ENCODE measurements at places on chromosomes 5 and 9.

DNA sequence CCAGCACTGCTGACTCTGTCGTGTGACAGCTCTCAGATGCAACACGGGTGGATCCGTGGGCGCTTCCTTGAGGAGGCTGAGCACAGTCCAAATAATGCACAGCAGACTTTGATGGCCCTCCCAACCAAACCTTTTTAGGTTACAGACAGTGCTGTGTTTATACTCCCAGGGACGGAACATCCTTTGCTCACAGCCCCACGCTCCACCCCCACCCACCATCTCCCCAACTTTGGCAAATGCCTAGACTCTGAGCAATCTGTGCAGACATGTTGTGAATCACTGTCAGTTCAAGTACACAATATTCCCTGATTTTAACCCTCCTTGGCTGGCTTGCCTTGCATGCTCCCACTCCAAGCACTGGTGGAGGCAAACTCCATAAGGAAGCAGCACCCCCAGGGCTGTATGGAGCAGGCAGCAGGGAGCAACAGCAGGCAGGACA lies 324.6 kb downstream of the MLLT3 start:
- no peak for DNase-seq

GRCh38 chr5:122937914-122938313 lies 92.5 kb downstream of the SNX24 start:
- DNase-seq = no peak

GRCh38 chr5:74608736-74609601 lies 31.6 kb downstream of the ENC1 start:
- DNase-seq = no peak

DNA sequence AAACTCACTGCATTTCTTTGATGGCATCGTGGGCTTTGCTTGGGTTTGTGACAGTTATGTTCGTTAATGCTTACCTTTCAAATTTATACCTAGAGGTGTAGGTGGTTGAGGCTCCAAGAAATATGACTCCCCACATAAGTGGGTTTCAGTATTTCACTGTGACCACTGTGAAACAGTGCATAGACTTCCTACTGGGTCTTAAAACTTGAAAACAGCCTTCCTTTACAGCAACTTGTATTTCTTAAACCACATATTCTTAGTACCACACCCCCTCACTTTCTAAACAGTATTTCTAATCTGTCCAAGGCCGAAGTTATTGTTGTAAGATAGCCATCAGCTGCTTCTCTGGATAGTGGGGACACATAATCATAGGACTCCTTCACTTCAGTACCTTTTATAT lies 48.3 kb downstream of the TMEFF1 start:
- DNase-seq = no peak

GRCh38 chr5:6655432-6655831 lies 22.2 kb downstream of the SRD5A1 start:
- no peak for DNase-seq

DNA sequence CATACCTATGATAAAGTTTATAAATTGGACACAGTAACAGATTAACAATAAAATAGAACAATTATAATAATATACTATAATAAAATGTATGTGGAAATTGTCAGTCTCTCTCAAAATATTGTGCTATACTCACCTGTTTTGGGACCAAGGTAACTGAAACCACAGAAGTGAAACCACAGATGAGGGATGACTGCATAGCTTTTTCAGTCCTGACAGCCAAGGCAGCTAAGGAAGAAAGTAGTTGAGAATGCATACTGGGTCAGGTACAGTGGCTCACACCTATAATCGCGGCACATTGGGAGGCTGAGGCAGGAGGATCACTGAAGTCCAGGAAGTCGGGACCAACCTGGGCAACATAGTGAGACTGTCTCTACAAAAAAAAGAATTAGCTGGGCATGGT lies 8.9 kb downstream of the SRP19 start:
- DNase-seq = no peak

- no peak for DNase-seq
These were observed 375.1 kb downstream of the SPATA31D1 start for GRCh38 chr9:82363682-82364081.

GRCh38 chr9:112555844-112556482 lies 69.3 kb downstream of the KIAA1958 start:
- no peak for DNase-seq

DNA sequence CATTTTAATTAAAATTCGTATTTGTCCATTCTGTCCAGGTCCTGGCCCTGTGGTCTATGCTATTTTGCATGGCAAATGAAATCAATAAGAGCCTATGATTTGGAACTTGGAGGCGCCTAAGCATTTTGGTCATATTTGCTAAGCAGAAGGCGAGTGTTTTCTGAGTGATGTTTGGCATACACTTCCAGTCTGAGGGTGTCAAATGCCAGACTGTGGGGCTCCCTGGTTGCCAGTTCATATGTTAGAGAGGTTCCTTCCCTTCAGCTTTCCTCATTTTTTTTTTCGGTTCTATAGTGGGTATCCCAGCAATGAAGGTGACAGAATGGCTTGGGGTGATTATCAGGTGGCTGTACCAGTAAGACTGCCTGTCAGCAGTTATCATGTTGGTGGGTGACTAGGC lies 1007.8 kb upstream of the WWC1 start:
- DNase-seq = no peak

DNA sequence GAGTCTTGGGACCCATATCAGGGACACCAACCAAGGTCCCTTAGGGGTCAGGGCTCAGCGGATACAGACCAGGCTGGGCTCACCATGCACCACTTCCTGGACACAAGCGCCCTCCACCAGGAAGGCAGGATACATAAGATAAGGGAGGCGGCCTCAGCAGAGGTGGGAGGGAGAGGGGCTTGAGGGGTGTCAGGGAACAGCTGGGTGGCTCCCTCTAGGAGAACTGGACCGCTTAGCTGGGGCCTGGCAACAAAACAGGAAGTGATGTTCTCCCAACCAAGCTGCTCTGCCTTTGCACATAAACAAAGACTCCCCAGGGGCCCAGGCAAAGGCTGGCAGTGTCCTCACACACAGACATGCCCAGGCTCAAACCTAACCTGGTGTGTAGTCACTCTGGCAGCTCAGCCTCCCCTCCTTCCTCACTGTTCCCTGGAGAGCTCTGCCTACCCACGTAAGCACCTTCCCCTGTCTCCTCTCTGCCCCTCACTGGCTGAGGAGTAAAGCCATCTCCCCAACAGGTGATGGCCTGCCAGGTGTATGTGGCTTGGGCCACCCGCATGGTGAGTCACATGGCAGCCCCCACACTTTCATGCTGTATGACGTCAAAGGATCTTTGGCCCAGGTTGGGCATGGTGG lies 5.8 kb upstream of the BICD2 start:
- no peak for DNase-seq

- DNase-seq = no peak
These were observed 24.2 kb downstream of the KCNIP1 start for GRCh38 chr5:170527991-170528390.

GRCh38 chr5:43097701-43098449 lies 22.8 kb upstream of the ZNF131 start:
- no peak for DNase-seq

All from stimulated activated CD4-positive, alpha-beta T cell treated with anti-CD3 and anti-CD28 coated beads, Interleukin-15, amount 100 ng/mL, for 1 hour (primary cell).